ENCODE measurements at places on chromosomes 6 and 20.

- DNase-seq = peak; percentile 22
These were observed 19.6 kb upstream of the IL17F start for GRCh38 chr6:52263709-52264540.

GRCh38 chr6:36694616-36695015 is 3.0 kb upstream of the RAB44 start:
- DNase-seq = no peak

DNA sequence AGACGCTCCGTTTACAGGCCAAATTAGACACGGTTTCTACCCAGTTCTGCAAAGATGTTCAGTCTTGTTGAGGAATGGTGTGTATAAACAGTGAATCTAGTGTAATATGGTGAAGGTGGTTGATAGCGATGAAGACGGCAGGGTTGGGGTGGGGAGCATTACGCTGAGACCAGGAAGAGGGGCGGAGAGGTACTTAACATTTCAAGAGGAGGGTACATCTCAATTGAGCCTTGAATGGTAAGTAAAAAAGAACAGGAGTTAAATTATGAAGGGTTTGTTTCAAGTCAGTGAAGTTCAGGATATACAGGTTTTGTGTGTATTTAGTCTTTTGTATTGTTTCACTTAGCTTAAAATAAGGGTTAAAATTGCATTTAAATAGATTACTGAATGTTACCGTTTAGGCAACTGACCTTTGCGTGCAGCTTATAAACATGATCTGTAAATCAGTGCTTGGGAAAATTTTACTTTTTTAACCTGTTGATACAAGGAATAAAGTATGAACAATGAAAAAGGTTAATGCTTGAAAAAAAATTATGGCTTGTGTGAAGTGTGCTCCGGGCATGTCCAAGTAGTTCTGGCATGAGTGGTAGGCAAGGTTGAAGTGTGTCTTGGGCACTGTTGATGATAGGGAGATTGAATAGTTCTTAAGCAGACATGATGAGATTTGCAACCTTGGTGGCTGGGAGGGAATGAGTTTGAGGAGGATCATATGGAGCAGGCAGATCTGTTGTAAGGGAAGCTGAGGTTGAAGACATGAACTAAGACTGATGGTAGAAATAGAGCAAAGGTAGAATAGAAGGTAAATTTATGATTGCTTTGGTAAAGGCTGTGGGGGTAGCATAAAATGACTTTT is 842 bp downstream of the POLR1C start:
- DNase-seq = no peak

- DNase-seq = no peak
These were observed 1193.0 kb upstream of the CITED2 start for GRCh38 chr6:140567466-140567865.

DNA sequence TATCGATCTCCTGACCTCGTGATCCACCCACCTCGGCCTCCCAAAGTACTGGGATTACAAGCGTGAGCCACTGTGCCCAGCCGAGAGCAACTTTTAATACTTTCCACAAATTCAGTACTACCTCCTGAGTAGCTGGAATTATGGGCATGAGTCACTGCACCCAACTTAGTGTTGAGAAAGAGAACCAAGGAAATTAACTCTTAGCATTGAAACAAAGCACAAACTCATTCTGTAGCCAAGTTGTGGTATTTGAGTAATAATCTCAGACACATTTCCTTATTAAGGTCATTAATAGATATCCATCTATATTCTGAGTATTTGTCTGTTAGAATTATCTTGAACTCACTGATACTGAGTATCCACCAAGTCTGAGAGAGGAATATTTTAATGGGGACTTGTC is 14.3 kb upstream of the ELOVL2 start:
- DNase-seq = no peak

GRCh38 chr6:31098449-31098938 is 13.9 kb downstream of the C6orf15 start:
- no peak for DNase-seq

DNA sequence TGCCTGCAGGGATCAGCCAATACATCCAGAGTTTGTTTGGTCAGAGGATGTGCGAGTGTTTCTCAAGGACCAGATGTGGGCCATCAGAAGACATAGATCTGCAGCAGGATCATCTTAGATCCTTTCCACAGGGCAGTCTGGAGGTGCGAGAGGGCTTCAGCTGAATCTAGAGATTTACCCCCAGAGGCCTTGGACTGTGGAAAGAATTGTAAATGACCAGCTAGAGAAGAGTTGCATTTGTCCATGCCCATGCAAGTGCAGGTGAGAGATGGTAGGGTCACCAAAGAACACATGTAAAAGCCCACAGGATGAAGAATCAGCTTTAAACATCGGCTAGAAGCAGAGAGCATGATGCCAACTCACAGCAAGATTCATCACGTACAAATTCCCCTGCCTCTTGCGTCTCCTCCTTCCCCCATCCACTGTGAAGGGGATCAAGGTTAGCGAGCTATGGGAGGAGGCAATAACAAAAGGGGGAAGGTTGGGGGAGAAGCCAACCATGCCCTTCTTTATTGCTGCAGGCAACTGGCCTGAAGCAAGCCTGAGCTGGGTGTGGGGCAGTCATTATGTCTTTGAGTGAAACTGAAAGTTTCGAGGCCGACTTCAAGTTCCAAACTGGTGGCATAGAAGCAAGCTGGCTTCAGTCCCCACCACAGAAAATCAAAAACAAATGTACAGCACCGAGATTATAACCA is 83.5 kb downstream of the SCML4 start:
- DNase-seq = no peak

DNA sequence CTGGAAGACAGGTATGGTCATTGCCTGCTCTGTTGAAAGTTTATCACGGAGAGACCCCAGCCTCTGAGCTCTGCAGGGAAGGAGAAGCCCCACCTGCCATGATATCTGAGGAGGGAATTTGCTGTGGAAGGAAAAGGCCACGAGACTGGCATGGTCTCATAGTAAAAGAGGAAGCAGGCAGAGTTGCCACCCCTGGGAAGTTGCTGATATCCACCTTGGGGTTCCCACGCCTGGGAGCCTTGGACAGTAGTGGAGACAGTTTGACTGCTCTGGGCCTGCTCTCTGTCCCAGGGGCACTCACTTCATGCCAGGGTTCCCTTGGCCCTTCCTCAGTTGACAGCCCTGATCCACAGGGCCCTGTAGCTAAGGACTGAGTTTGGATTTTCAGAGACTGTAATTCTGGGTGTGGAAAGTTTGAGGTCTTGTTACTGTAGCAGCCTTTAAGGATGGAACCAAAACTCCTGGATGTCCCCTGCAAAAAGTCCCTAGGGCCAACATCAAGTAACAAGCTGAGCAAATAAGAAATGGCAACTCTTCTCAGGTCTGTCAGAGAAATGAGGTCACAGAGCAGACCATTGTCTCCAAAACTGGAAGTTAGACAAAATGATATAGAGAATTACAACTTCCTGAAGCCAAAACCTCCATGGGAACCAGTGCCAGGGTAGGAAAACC is 6.9 kb upstream of the SIRPB1 start:
- DNase-seq = no peak

- peak; percentile 62 for DNase-seq
These were observed 52.0 kb downstream of the RPP21 start for GRCh38 chr6:30396833-30397479.

DNA sequence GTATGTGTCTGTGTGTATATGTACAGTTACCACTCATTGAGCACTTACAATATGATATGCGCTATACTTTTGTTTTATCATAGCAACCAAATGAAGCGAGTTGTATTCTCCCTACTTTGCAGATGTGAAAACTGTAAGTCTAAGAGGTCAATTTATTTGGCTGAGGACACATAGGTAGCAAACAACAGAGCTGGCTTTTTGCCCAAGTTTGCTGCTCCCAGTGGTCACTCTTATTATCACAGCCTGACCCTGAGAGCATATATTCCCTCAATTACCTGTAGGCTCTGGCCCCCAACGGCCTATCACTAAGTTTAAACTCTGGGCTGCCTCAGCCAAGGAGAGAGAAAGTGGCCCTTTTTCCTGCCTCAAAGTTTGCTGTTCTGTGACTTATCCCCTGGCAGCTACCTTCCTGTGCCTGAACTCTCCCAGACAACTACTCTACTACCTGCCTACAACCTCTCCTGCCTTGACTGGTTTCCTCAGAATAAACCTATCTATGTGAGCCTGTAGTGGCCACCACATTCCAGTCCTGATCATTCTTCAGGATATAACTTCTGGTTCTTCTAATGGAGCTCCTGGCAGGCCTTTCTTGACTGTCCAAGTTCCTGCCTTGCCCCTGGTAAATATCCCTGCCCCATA is 221.8 kb downstream of the FRK start:
- no peak for DNase-seq

DNA sequence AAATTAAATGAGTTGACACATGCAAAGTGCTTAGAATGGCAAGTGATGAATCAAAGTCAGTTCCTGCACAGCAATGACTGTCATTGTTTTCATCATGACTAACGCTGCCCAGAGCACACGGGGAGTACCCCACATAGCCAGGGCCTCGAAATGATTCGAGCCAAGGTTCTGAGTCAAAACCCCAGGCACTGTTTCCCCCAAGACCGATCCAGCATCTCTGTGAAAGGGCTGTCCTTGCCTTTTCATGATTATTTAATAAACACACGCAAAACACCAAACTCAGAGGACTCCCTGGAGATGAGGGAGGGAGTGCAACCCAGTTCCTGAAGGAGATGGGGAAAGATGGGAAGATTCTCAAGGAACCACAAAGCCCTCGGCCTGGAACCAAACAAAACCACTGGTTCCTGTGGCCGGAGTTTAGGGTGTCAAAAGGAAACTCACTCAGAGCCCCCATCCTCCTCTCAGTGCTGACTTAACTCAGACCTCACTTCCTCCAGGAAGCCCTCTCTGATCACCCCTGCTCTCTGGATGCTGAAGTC is 3.8 kb downstream of the PREX1 start:
- DNase-seq = no peak

- DNase-seq = no peak
These were observed 772.8 kb upstream of the MAN1A1 start for GRCh38 chr6:120122401-120122800.

DNA sequence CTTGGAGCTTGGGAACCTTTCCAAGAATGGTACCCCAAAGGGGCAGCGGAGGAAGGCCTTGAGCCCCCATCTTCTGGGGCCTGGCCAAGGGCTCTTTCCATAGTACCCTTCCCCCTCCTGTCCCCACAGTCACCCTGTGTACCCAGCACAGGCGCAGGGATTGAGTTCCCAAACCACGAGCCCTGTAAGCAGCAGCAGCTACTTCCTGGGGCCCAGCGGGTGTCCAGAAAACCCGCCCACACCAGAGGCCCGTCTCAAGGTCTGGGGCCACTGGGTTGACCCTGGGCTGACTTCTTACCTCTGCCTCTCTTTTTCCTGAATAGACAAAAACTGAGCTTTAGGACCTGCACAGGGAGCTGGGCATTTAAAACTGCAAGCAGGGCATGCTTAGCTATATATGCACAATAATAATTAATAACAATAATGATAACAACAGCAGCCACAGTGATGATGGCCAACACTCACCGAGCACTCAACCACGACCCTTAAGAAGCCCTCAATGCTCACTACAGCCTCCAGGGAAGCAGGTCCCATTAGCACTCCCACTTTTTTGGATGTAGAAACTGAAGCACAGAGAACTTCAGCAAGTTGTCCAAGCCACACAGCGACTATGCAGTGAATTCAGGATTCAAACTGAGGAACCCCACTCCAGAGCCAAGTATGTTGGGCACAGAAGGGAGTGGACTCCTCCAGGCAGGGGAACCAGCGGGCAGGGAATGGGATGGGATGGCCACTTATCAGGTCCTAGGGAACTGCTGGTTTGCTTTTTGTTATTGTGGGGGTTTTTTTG is 14.5 kb downstream of the NOL4L start:
- no peak for DNase-seq

DNA sequence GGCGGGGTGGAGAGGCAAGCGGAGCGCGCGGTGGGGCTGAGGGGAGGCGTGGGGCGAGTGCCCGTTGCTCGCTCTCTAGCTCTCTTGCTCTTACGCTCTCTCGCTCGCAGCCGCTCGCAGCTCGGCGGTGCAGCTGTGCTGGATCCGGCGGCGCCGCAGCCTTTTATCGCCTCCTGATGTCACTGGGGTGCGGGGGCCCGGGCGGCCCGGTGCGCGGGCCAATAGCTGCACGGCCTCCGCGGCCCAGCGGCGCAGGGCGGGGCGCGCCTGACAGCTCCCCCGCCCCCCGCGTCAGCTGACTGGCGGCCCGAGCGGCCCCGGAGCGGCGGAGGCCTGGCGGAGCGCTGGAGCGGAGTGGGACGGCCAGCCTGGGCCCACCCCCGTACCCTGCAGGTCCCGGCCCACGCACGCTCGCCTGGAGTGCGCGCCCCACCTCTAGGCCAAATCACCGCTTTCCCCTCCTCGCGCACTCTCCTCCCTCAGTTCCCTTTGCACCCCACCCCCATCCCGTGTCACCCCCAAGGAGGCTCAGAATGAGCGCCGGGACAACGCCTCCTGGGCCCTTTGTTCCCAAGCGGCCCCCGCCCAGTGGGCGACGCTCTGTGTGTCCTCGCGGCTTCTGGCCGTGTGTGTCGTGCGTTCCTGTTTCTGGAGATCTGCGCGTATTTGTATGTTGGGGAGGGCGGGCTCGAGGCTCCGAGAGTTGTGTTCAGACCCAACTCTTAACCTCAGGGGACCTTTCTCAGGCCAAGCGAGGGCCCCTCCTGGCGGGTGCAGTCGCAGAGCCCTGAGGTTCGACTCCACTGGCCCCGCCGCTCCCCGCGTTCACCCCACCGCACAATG is at the start of gene MAFB:
MAFB (minus strand) TSS at position 137 of the 843 bp plus-strand sequence. CDS start 386 bp downstream, outside the sequence.
- DNase-seq = no peak

GRCh38 chr6:24401458-24401857 is 1.3 kb upstream of the MRS2 start:
- DNase-seq = no peak

GRCh38 chr6:1312473-1313367 is 822 bp downstream of the FOXQ1 start:
- no peak for DNase-seq

GRCh38 chr6:37919417-37920157 is 100.1 kb downstream of the ZFAND3 start:
- no peak for DNase-seq

GRCh38 chr6:16725145-16725864 is 36.0 kb downstream of the ATXN1 start:
- no peak for DNase-seq

GRCh38 chr6:166005944-166006899 is 161.4 kb downstream of the TBXT start:
- DNase-seq = no peak

GRCh38 chr6:54286141-54286540 is 22.1 kb upstream of the TINAG start:
- DNase-seq = no peak

DNA sequence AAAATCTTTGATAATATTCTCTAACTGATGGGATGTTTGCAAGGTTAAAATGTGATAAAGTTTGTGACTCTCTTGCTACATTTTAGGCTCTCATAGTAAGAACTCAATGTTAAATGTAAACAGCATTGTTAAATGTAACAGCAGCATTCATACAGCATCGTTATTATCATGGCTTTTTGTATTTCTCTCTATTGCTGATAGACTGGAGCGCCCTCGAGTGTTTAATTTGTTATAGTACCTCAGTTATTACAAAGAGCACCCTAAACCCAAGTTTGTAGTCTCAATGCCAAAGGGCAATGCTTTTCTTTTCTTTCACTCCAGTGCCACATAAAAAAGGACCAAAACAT is 14.9 kb upstream of the TTPAL start:
- no peak for DNase-seq

GRCh38 chr6:136360783-136361182 is 71.1 kb upstream of the BCLAF1 start:
- no peak for DNase-seq

GRCh38 chr6:37819802-37820717 is 533 bp downstream of the ZFAND3 start:
- DNase-seq = peak; percentile 8

- no peak for DNase-seq
These were observed 581.4 kb upstream of the MMS22L start for GRCh38 chr6:97864366-97864765.

All from stimulated activated CD8-positive, alpha-beta memory T cell treated with anti-CD3 and anti-CD28 coated beads, Interleukin-15, amount 100 ng/mL, for 4 hours (primary cell).